ENCODE measurements at places on chromosomes 1 and 21. TPM values are rescaled to one million over a fixed set of nuclear protein-coding genes. Genes with fewer than 3 reads are reported as not detected.

Gene CFAP74
- total RNA-seq: not detected

Gene GPR25
- 0.66 TPM for total RNA-seq

Gene ETS2
- 93.5 TPM for total RNA-seq

Gene OLIG2
- total RNA-seq: not detected

Gene TIAM1
- total RNA-seq: 15.0 TPM

Gene FTCD
- total RNA-seq: 1.3 TPM

Gene HES4
- total RNA-seq: 25.6 TPM

GRCh38 chr1:162137179-162137960 is 67.9 kb downstream of the NOS1AP start:
- DNase-seq: no peak

DNA sequence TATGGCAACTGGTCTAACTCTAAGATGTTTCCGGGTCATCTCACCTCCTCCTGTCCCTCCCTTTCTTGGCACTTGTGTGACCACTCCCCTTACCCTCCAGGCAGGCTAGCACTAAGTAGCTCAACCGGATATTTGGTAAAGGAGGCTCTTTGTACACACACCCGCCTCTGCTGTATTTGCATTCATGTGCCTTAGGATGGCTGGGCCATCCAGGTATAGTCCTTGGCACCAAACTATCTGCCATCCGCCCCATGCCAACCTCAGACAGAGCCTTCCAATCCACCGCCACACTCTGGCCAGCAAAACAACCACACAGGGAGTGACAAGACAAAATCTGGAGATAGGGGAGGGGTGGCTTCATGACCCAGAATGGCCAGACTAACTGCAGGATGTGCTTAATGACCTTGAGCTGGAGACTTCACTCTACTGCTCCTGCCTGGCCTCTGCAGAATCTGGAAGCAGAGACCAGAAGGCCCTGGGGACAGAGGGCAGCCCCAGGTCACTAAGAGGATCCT is 59.5 kb downstream of the CDK18 start:
- no peak for DNase-seq

- DNase-seq: no peak
Observed at GRCh38 chr1:209783386-209783785, 973 bp downstream of the C1orf74 start.

- no peak for DNase-seq
Observed at GRCh38 chr1:224116131-224116530, 2.2 kb downstream of the FBXO28 start.

DNA sequence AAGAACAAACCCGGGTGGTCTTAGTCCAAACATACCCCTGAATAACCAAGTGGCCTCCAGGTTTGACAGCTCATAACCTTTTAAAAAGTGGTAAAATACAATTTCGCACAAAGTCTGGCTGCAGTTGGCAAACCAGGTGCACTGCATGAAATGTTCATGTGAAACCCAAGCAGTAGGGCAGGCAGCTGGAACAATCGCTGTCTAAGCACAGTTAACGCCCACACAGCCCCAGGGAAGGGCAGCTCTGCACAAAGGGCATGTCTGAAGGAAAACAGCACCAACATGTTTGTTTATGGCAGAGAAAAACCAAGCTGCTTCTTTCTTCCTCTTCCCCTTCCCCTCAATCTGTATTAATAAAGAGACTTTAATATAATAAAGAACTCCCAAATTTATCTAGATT is 49.5 kb downstream of the KIAA1614 start:
- no peak for DNase-seq

DNA sequence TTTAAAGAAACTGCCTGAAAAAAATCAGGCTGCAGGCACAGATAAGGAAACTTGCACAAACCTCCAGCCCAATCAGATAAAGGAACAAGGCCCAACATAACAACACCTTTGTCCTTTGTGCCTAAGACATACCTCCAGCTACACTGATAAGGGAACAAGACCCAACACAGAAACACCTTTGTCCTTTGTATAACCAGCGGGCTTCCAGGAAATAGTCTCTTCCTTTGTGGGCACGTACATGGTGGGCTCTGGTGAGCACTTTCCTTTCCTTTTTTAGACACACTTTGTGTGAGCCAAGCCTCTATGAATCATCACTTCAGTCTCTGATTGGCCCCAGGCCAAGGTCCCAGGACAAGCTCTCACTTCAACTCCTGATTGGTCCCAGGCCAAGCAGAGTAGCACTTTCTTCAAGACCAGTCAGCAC is 23.6 kb downstream of the ZNF670 start:
- DNase-seq: no peak

DNA sequence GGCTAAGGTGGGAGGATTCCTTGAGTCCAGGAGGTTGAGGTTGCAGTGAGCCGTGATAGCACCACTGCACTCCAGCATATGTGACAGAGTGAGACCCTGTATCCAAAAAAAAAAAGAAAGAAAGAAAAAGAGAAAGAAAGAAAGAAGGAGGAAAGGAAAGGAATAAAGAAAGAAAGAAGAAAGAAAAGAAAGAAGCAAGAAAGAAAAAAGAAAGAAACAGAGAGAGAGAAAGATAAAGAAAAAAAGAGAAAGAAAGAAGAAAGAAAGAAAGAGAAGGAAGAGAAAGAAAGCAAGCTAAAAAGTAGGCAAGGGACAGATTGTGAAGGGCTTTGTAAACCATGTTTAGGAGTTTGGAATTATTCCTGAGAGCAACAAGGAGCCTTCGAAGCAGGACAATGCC is 80.1 kb downstream of the MAB21L3 start:
- no peak for DNase-seq

GRCh38 chr1:66624412-66625060 is 90.6 kb downstream of the SGIP1 start:
- DNase-seq: no peak

DNA sequence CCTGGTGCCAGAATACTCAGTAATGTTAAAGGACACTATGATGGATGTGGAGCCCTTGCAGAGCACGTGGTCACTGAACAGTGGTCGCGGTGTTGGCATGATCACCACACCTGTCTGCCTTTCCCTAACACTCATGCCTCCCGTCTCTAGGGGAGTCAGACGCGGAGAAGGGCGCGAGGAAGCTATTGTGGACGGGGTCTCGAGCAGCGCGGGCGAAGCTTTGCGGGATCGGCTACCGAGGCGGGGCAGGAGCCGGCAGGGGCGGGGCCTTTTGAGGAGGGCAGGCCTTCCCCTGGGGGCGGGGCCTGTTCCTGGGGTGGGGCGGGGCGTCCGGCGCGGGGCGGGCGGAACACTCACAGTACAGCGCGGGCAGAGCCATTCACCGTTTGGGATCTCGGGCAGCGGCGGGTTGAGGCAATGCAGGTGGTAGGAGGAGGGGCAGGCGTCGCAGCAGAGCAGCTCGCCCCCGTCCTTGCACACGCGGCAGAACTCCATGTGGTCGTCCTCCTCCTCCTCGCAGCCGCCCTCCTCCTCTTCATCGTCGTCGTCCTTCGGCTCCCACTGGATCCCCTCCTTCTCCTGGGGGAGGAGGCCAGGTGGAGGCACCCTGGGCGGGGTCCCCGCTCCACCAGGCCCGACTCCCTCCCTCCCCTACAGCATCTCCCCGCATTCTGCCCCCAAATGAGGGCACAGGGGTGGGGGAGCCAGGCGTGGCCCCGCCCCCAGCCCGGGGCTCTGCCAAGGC is 31.5 kb downstream of the CHD5 start:
- DNase-seq: peak; percentile 51

Data from mucosa of gallbladder (tissue), 1 donor.